ENCODE measurements at places on chromosomes 2 and 18.

DNA sequence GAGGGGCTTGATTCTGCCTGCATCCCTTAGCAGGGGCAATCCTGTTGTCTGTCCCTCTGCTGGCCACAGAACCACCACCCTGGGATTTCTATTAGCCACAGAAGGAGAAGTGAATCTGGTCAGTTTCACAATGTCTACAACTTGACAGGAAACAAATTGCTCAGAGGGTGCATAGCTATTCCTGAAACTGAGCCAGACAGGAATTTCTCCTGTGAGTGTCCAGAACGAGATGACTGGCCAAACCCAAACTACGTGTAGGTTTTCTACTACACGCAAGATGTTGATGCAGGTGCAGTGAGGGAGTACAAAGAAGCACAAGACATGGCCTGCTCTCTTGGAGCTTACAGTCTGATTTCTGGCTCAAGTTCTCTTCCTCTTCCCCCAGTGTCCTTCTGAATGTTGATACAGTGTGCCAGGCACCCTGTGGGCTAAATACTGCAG is 201.9 kb downstream of the CLIP4 start:
- no peak for DNase-seq

DNA sequence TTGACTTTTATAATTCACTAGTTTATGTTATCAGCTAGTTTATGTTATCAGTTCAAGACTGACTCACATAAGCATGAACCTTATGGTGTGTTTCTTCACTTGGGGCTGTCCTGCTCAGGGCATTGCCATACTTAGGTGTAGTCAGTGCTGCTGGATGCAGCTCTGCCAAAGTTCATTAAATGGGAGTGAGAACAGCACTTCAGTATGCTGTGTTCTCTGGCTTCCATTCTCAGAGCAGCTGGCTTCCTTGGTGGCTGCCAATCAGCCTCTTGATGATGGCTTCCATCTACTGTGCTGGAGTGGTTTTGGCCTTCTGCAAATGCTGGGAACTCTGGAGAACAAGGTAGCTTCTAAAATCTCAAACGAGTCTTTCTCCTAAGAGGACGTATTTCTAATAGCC is 170.7 kb downstream of the TDRD15 start:
- DNase-seq = no peak

GRCh38 chr2:215931256-215931903 is 82.0 kb downstream of the MREG start:
- peak; percentile 33 for DNase-seq

DNA sequence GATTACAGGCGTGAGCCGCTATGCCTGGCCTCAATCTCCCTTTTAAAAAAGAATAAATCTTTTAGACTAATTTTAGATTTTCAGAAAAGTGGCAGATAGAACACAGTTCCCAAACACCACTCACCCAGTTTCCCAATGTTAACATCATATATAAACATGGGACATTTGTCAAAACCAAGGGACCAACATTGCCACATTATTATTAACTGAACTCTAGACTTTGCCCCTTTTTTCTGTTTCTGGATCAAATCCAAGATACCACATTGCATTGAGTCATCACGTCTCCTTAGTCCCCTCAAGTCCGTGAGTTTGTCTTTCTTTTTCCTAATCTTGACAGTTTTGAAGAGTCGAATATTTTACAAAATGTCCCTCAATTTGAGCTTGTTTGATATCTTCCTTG is 2.4 kb downstream of the C2orf42 start:
- no peak for DNase-seq

DNA sequence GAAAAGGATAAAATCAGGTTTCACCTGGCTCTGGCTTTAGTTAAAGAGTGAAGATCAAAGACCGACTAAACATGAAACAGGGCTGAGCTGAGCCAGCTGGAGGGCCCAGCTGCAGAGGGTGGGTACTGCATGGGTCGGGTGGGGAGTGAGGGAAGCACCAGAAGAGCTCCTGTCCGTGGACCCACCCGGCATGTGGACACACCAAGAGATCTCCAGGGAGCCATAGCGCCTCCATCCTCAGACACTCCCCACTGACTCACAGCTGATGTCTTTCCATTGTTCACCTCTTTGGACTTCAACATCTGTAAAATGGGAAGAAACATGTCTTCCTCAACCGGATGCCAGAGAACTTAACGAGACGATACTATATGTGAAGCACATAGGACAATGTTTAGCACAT is 178.3 kb upstream of the KLHL29 start:
- DNase-seq = no peak

- no peak for DNase-seq
Measured at GRCh38 chr18:51371929-51372328, 174.4 kb upstream of the MEX3C start.

DNA sequence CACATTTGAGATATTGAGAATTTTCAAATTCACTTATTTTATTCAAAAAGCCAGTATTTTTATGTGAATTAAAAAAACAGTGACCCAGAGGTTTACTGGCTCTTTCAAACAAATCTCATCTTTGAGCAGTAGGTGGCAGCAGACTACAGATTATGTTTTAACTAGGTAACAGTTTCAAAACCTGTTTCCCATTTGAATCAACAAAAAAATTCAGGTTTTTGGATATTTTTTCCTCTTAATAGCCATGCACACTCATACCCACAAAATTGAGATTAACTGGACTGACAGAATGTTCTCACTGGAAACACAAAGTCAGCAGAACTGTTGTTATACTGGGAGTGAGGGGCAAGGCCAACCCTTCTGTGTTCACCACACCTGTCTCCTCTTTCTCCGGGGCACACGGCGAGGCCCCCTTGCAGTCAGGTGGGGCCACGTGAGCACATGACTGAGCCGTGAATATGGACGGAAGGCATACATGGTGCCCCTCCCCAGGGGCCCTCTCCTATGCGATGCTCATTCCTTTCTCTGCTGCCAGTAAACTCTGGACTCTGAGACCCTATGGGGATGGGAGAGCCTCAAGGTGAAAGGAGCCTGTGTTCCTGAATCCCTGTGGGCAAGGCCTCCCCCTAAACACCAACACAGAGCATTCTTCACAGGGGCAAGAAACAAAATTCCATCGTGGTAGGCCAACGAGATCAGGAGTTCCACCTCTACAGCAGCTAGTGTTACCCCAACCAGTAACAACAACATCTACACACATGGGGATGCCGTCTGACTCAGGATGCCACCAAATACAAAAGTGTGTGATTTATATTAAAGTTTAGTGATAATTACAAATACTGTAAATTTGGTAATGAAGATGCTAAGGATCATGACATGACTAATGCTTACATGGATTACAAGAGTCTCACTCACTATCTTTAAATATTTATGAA is 80.4 kb downstream of the LPIN2 start:
- no peak for DNase-seq

- no peak for DNase-seq
Measured at GRCh38 chr2:105403783-105404698, 5.2 kb upstream of the FHL2 start.

DNA sequence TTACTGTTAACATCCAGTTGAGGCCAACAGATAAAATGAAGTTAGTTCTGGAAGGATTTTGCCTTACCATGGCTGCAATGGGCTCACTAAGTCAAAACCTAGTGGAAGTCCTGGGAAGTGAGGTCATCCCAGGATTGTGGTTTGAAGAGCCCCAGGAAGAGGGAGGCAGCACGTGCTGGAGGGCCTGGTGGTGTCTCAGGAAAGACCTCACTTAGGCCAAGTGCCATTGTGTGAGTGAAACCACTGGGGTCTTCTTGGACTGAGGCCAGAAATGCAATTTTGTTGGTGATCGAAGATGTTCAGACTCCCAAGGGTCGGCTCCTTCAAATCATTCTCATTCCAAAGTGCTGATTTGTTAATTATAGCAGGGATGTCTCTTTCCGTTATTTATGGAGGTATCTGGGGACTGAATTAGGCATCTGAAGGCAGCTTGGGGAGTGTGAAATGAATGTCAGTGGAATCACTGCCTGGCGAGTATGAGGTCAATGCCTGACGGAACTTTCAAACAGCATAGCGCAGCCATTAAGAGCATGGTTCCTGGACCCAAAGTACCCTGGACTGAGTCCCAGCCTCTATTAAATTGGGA is 60.0 kb downstream of the IL1R2 start:
- no peak for DNase-seq

DNA sequence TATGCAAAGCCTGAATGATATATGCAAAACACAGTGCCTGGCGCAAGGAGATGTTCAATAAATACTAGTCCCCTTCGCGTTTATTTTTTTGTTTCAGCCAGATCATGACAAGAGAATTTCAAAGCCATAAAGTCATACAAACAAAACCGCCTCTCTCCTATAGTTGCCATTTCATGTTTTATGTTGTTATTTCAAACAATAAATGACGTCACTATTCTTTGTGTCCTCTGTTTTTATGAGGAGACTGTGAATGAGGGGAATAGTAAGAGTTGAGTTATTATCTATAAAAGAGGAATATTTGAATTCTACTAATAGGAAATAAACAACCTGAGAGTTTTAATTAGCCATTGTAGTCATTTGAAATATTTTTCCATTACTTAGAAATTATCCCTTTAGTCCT is 464.5 kb downstream of the THSD7B start:
- DNase-seq = no peak

DNA sequence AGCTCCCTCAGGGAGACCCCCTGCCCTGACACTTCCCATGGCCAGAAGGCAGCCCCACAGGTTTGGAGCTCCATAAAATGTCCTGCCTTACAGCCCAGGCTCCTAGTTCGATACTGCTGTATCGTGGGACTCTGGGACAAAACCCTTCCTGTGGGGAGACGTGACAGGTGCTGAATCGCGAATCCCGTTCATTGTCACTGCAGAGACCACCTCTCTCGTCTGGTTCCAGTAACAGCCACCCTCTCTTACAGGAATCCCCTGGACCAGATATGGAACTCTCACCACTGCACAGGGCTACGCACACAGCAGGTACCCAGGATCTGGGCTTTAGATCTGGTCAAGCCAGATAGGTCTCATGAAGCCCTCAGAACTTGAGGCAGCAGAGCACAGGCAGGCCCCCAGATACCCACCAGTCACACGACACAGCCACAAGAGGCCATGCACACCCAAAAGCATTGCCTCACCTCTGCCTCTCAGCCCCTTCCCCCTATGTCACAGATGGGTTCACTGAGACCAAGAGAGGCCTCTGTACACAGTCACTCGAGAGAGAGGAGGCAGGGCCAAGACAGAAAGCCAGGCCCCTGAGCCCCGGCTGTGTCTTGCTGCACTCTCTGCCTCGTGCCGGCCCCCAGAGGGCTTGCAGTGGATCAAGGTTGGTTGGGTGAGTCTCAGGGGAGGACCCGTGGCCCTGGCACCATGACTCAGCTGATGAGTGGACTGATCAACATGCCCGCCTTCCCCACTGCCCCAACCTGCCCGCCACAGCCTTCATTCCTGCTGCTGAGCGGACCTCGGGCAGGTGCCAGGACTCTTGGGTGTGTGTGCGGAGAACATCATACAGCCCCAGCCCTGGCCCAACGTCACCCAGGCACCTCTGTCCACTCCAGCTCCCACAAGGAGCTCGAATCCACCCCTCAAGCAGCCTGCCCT is 7.6 kb downstream of the SDC1 start:
- DNase-seq = no peak

DNA sequence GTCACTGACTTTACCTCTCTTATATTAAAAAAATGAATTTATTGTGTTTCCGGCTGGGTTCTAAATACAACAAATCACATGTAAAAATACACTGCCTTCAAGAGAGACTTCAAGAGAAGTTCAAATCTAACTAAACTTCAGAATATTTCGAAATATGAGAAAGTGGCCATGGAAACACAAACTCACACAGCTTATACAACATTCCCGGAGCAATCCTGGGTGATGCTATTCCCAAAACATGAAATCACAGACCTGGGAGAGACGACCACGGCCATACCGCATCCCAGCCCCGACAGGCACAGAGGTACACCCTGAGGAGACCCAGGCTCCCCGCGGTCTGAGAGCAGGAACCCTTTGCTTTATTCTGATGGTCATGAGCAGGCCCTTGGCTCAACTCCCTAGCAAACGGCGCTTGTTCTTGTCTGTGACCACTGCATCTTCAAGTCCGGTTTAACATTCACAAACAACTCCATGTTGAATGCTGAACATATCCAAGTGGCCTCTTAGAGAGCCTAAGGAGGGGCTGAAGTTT is 185.4 kb upstream of the REV1 start:
- DNase-seq = no peak

DNA sequence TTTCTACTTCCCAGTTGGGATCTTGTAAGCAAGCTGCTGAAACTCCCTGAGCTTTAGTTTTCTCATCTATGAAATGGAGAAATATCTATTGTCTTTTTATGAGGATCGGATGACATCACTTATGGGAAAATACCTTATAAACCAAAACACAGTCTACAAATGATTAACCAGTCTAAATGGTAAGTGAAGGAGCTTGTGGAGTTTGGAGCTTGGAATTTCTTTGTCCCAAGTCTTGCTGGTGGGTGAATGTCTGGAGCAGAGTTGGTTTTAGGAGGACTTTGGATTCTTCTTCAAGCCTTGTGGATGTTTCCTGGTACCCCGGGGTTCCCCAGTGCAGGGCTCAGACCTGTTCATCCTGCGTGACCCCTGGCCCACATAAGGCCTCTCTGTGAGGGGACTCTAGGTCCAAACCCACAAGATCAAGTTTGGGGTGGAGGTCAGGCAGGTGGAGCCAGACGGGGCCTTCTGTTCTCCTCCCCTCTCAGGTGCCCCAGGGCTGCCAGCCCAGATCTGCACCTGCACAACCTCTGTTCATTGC is 43.2 kb downstream of the FOSL2 start:
- DNase-seq = no peak

DNA sequence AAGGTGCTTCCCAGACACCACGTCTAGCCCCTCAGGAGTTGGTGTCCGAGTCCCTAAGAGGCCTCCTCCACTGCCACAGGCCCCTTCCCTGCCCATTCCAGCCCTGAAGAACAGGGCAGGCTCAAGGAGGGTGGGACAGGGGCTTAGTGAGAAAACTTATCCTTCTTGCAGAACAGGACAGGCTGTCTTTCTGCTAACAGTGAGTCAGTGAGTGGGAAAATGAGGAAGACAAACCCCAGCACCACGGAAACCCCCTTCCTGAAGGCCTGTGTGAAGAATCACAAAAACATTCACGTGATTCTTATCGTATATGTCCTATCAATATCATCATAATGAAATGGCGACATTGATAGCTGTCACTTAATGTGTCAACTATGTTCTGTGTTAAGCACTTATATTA is 9.8 kb downstream of the FZD7 start:
- no peak for DNase-seq

DNA sequence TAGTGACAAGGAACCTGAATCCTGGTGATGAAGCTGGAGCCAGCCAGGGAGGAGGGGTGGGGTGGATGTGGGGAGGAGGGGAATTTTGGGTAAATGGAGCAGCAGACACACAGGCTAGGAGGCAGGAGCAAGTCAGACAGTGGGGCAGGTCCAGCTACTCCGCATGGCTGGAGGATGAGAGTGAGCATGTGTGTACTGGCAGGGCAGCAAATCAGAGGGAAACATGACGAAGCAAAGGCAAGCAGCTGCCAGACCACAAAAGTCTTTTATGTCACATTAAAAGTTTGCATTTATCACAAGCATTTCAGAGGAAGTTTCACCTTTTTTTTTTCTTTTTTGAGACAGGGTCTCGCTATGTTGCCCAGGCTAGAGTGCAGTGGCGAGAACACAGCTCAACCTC is 11.9 kb upstream of the KIDINS220 start:
- DNase-seq = no peak

Data from stimulated activated CD8-positive, alpha-beta memory T cell treated with anti-CD3 and anti-CD28 coated beads, Interleukin-2, amount 100 ng/mL, for 48 hours (primary cell).